Stimulated activated CD4-positive, alpha-beta T cell treated with anti-CD3 and anti-CD28 coated beads, Interleukin-12 subunit alpha, Interleukin-12 subunit beta, amount 100 ng/mL, for 48 hours (primary cell): ENCODE measurements at places on chromosomes 7 and 10.

- peak; percentile 17 for DNase-seq
These were observed 11.7 kb downstream of the PLAC9 start for GRCh38 chr10:80144067-80144695.

DNA sequence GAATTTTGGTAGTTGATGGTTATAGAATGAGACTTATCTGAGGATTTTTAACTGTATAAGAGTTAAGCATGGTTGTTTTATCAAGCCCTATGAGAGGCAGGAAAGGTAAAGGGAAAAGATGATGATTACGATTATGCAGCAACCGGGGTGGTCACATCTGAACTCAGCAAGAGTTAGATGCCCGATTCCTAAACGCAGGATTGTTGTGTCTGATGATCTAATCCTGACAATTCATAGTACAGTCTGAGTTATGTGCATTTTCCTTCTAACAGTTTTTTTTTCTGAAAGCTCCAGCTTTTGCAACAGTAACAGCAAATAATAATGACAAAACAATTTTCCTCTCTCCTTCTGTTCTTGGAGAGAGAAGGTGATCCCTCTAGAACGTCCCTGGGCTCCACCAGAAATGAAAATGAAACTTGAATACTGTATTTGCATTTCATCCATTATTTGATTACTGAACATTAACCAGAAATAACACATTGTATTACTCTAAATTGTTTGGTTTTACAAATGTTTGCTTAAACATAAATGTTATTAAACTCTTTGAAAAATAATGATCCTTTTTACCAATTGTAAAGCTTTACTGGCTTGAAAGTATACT lies 176.5 kb upstream of the CCDC6 start:
- no peak for DNase-seq

- DNase-seq, result no peak
These were observed 179.7 kb upstream of the BET1 start for GRCh38 chr7:94183891-94184290.

DNA sequence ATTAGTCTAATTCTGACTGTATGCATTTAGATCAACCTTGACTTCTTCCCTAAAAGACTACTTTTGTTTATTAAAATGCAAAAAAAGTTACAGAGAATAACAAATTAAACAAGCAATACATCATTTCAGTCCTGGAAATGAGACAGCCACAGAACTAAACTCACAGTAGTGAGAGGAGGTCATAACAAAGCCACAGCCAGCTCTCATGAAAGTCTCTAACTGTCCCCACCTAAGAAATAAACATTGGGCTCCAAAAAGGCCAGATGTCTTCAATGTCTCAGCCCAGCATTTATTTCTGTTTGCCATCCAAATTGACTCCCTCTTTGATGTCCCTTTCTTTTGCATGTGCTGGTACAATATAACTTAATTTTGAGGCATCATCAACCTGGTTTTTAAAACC lies 74.4 kb downstream of the NHLRC2 start:
- no peak for DNase-seq

DNA sequence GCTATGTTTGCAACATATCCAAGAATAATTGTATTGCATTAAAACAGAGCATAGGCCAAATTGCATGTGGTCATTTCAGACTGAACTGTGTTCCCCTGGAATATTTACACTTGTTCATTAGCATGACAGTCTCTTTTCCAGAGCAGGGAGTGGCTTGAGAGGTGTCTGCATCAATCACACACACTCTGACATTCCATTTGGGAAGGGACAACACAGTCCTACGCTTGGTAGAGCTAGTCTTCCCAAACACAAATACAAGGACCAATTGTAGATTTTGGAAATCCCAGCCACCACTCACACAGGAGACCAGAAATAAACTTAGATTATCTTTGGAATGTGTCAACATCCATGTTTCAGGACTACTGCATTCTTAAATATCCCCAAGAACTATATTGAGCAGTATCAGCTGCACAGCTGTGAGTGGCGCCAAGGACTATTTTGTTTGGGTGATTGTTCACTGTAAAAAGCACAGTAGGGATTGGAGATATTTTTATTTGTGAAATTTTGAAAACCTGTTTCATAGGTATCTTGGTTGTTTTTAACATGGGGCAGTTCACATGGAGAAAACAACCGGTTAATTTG lies 93.6 kb upstream of the PRR15 start:
- DNase-seq, result no peak

DNA sequence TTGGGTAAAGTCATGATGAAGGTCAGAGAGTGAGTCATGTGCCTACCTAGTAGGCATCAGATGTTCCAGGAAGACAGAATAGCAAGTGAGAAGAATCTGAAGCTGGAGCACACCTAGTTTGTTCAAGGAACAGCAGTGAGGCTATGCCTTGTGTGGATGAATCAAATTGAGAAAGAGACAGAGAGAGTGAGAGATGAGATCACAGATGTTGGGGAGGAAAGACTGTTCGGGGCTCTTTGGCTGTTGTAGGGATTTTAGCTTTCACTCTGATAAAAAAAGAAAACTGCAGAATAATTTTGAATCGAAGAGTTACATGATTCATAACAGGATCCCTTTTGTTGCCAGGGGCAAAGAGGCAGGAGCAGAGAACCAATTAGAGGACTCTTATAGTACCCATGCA lies 6.3 kb downstream of the LIPF start:
- peak; percentile 14 for DNase-seq

- no peak for DNase-seq
These were observed 6.2 kb upstream of the FRAT1 start for GRCh38 chr10:97312897-97313296.

GRCh38 chr10:63375859-63376258 lies 89.9 kb downstream of the JMJD1C start:
- DNase-seq, result no peak

DNA sequence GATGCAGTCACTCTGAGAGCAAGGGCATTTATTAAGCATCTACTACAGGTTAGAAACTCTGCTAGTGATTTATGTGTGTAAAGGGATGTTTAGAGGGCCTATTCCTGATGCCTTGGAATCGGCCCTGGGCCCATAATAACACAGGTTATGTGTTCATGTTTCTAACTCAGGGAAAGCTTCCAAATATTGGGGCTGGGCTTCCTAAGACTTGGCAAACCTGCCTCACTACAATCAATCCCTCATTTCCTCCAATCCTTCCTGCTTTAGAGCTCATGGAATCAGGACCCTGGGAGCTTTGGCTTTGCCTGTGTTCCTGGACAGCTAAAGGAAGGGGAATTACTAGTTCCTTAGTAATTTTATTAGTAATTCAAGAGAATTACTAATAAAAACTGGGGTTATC lies 148.8 kb downstream of the HIBADH start:
- DNase-seq, result no peak

DNA sequence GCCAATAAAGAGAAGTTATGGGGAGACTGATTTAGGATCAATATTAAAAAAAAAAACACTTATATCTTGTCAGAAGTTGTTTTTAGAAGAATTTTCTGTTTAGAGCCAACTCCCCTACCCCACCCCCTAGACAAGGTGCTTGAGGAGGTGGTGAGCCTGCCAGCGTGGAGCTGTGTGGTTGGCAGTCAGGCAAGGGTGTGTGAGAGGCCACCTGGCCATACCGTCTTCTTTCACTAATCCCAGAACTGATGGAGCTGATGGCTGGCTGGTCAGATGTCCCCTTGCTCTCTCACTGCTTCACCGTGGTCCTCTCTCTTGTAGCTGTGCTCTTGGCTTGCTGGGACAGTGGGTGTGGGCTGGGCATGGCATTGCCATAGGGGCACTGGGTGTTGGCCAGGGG lies 34.3 kb downstream of the NACAD start:
- no peak for DNase-seq

GRCh38 chr7:85595750-85596178 lies 408.9 kb upstream of the SEMA3D start:
- no peak for DNase-seq

GRCh38 chr7:74320645-74321221 lies 31.5 kb downstream of the CLIP2 start:
- DNase-seq, result no peak

DNA sequence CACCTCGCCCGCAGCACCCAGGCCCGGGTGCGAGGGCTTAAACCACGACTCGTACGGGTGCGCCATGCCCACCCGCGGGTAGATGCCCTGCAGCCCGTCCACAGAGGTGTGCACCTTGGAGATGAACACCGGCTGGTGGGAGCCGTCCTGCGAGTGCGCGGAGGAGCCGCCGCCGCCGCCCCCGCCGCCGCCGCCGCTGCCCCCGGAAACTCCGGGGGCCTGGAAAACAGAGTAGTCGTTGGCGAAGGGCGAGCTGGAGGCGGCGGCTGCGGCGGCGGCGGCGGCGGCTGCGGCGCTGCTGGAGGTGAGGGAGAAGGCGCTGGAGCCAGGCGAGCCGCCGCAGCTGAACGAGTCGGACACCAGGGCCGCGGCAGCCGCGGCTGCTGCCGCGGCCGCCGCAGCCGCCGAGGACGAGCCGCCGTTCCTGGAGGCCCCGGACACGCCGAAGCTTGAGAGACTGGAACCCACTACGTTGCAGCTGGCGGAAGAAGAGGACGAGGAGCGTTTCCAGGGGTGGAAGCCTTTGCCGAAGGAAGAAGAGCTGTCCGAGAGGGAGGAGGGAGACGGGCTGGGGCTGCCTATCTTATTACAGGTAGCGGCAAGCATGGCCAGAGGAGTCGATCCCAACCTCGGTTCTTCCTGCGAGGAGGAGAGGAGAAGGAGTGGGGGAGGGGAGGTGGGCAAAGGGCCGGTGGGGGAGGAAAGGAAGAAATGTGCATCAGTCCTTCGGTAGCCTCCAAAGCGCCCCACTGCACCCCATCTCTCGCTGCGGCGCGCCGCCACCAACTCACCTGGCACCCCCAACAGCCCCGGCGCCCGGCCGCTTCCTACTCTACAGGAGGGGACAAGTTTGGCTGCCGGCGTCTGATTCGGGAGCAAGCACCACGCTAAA lies 1.3 kb downstream of the SP8 start:
- DNase-seq, result no peak

GRCh38 chr7:90345595-90346335 lies 751 bp upstream of the GTPBP10 start:
- DNase-seq, result no peak

DNA sequence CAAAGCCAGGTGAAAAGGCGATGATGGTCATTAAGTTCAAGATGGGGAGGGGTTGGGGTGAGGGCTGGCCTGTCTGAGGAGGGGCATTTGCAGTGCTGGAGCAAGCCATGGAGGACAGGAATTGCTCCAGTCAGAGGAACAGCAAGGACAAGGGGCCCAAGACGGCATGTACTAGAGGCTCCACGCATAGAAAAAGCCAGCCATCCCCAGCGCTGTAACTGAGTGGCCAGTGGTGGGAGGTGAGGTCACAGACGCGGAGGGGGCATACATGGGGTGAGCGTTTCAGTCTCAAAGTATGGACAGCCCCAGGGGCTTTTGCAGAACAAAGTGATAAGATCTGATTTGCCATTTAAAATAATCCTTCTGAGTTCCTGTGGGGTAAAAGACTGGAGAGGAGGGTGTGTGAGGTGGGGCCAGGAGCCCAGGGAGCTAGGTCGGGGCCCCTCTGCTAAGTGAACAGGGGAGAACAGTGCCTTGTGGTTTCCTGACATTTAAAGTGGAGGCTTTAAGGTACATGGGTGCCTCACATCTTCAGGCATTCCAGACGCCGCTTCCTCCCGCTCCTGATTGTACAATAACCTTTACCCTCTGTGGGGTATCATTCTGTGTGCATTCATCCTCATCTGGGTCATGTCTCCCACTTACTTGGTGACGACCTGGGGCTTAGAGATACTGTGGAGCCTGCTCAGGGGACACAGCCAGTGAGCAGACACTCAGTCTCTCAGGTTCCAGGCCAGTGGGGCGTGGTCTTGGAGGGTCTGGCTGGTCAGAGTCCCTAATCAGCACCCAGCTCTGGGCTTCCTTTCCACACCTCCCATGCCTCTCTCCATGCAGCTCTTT lies 105.6 kb upstream of the GPR26 start:
- DNase-seq, result no peak

DNA sequence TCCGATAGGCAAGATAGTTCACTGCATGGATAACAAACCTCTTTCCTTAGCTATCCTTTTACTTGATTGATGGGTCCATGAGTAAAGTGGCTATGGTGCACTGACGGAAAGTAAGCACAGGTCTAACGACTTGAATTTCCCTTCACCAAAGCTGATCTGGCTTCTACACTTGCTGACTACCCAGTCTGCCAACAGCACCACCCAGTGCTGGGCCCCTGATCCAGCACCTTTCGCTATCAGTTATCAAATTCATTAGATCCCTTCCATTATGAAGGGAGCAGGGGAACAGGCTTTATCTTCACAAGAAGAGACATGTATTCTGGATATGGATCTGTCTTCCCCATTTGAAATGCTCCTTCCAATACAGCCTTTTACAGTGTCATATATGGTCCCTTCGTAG lies 855.9 kb downstream of the GRID1 start:
- no peak for DNase-seq

DNA sequence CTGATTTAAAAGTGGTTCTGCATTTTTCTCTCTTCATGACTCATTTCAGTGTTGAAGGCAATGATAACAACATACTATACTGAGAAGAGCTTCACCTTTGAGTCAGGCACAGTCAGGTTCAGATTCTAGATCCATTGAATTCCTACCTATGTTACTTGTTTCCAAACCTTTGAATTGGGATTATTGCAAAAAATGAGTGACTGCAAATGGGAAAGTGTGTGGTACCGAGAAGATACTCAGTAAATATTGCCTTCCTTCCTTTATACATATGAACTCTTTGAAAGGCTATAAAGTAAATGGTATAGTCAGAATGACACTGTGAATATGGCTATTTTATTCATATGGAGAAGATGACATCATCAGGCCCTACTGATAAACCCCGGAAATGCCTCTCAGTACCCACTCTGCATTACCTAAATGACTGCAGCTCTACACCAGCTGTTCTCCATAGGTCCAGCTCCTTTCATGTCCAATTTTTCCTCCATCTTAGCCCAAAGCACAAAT lies 66.7 kb upstream of the FGL2 start:
- no peak for DNase-seq

DNA sequence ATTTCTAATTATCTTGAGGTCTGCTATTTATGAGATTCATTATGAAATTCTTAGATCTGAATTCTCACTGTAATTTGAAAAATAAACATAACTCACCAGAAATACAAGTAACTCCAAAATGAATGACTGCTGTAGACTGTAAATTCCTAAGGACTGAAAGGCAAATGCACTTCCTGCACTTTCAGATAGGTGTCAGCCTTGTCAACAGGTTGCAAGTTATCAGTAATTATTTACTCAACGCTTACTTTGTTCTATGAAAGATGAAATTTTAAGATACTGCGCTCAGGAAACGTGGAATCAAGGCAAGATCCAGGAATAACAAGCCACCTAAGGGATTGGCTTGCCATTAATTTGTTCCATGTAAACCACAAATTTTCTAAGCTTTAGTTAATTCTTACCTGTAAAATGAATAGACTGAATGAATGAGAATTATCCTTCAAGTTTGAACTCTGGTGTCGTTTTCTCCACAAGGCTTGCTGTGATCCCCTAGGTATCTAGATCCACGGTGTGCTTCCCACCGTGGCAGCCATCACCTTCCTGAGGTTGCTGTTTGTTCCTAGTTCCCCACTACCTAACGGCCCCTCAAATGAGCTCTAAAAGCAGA lies 12.6 kb downstream of the DHX32 start:
- DNase-seq, result no peak

- DNase-seq, result no peak
These were observed 28.9 kb upstream of the RBM20 start for GRCh38 chr10:110615057-110615747.
